D341Med (cell line): ENCODE measurements at places on chromosomes 7 and 10.
A peak's percentile ranks its signal among the peaks of the same experiment; 100 is the strongest.

DNA sequence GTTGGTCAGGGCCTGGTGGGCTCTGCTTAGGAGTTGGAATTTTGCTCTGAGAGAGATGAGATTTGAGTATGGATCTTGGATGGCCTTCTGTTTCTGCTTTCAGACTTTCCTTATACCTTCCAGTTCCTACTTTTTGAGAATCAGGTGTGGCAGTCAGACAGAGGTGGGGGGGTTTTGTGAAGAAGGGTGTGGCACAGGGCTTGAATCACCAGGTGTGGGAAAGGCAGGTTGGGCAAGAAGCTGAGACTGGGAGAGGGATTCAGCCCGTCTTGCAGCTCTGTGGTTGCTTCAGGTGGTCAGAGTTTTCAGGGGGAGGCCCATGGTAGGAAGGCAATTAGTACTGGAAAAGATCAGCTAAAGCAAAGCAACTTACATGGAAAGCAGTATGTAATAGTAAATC is 340.2 kb downstream of the LRMDA start:
- DNase-seq = no peak

DNA sequence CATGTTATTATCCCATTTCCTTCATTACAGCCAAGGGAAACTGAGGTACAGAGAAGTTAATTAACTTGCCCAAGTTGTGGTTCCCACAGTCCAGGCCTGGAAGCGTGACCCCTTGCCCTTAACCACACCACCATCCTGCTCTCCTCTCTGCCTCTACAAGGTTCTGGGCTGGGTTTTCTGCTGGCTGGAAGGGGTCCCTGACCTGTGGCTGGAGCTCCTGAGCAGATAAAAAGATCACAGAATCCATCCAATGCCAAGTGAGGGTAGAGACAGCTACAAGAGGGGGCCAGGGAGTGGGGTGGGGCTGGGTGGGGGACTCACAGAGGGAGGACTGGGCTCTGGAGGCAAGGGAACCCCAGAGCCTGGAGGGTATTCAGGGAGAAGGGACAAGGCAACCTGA is 9.7 kb downstream of the ASB10 start:
- no peak for DNase-seq

DNA sequence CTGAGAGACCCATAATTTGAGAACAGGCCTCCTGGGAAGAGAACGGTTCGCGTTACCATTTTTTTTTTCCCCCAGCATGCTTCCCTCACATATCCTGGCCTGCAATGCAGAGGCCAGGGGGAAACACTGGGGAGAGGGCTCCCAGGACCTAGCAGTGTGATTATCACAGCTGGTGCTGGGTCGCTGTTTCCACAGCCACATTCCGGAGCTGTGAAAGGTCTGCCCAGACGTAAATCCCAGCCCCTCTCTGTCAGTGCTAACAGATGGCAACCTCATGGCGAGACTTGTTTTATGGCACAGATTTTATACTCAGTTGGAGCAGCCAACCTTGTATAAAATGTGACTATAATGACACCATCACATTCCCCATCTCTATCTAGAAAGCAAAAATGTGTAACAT is 150.5 kb downstream of the PLXDC2 start:
- DNase-seq = peak; percentile 58

DNA sequence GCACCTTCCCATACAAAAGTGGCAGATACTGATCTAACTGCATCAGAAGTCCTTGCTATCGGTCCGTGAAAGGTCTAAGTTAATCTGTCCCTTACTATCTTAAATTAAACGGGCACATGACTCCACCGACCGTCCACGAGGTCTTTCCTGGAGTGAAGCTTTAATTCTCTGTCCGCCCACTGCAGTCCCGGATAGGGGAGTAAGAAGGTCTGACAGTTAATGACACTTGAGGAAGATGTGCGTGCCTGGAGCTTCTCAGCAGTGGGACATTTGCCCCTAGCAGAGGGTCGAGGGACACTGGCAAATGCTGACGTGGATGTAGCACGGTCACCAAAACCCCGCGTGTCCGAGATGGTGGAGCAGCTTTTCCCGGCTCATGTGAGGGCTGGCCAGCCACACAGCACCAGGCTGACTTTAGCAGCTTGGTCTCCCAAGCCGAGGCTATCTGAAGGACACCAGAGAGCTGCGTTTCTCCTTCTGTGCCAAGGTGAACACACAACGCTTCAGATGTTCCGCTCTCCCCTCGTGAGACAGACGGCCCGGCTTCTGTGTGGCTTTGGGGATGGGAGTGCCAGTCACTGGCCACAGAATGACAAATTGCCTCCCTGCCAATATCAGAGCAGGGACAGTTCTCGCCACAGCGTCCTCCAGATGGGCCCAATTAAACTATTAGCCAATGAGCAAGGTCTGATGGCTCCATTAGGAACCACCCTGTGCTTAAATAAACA is 86.6 kb downstream of the ADARB2 start:
- DNase-seq = no peak

DNA sequence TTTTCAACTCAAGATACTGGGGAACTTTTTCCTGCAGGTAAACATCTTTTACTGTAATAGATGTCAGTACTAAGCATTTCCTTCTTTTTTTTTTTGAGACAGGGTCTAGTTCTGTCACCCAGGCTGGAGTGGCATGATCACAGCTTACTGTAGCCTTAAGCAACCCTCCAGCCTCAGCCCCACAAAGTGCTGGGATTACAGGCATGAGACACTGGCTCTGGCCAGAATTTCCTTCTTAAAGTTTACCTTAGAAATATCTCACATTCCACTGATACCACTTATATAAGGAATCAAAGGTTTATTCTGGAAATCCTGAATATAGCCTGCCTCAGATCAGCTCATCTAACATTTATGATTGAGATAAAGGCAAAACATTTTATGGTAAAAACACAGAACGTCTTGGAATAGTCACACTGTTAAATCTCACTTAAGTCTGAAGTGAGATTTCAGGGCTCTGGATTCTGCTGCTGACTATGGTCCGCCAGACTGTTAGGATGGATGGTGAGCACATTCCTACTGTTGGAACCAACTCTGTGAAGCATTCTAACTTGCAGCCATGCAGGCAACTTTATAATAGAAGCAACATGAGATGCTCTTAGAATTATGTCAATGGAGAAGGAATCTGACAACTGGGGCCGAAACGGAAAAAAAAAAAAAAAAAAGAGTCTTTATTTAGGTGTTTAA is 151.9 kb downstream of the ZMYND11 start:
- no peak for DNase-seq

GRCh38 chr10:88840881-88841280 is 10.8 kb downstream of the ANKRD22 start:
- DNase-seq = no peak

DNA sequence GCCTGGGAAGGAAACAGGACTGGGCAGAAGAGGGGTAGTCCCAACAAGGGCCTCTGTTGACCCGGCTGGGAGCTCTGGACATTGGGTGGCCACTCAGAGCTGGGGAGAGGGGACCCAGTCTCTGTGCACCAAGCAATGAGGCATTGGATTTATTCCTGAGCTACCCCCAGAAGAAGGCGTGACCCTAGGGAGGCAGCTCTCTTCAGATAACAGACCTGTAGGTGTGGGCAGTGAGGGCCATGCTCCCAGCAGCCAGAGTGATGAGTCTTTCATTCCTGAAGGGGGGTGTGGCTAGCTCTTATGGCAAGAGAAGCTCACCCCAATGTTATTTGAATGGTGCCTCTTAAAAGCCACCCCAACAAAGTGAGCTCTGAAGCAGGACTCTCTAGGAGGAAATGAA is 20.4 kb downstream of the TEX36 start:
- no peak for DNase-seq

GRCh38 chr10:73876971-73877370 is 2.6 kb upstream of the CAMK2G start:
- DNase-seq = no peak

DNA sequence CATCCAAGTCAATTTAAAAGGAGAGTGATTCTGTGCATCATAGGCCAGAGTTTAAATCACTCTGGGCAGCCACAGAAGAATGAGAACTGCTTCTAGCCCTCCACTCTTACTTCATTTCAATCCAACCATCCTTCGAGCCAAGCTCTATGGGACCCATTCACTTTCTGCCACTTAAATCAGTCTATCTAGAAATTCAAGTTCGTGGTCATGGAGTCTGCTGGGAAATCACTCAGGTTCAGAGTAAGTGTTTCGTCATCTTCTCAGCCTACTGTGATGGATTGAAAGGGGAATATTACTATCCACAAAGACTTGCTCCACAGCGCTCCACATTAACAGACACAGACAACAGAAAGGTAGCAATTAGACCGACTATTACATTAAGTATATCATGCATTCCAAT is 4.6 kb downstream of the DCLRE1C start:
- no peak for DNase-seq

DNA sequence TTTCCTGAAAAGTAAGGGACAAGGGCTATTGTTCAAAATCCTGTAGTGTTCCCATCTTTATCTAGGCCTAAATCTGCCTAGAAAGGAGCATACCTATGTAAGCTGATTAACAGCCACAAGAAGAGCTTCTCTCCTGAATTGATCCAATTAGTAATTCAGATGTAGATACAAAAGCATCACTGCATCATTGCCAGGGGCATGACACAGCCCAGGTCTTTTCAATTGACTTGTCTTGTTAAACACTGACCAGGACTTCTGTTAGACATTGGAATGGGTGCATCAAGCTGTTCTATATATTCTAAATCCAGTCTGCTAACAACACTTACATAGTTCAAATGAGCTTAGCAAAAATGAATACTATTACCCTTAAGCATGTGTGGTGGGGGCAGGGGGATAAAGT is 589.2 kb downstream of the INHBA start:
- DNase-seq = no peak

DNA sequence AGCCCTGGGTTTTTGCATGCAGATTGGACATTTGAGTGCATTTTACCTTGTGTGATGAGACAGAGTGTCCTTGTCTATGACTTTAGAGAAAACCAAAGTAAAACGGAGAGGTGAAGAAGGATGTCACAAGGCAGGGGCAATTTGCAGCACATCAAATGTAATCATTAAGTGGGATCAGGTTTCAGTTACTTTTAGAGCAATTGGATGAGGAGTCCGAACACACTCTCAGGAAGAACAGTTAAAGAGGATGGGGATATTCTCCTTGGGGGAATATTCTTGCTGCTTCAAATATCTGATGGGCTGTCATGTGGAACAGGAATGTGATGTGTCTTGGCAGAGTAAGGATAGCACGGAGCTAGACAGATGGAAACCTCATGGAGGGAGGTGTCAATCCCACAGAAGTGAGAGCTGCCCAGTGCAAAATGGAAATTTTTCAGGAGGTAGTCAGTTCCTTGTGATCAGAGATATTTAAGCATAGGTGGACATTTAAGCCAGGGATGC is 757 bp downstream of the RAB19 start:
- no peak for DNase-seq

GRCh38 chr10:73762915-73763314 is 18.7 kb downstream of the SEC24C start:
- no peak for DNase-seq

DNA sequence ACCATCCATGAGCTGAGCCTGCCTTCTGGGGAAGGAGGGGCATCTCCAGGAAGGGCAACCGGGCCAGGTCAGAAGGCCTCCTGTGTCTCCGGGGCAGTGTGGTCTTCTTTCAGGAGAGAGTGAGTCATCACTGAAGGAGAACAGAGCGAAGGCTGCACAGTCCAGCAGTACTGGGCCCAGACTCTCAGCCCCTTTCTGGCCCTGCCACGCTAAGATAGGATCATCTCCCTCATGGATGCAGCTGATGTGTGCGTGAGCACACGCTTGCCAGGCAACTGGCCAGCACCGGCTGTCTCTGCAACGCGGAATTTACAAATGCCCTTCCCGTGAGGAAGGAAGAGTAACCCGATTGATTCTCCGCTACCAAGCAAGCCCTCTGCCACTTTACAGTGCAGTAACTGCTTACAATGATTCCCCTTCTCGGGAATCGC is 328.2 kb downstream of the TNS3 start:
- no peak for DNase-seq

DNA sequence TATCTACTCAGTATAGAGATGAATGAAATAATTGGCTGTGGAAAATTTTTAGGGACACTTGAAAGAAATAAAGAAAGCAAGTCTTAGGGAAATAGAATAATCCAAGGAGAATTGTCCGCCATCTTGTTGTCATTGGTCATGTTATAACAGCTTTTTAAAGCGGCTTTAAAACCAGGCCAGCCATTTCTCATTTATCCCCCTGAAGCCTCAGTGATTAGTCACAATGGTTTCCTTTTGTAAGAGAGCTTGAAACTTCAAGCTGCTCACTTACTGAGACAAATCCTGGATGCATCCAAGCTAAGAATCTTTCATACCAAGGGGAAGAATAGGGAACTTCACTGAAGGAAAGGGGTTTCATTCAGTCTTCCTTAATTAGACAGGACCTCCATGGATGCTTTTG is 67.9 kb downstream of the SGCE start:
- DNase-seq = no peak

GRCh38 chr7:152911922-152912321 is 152.4 kb downstream of the ACTR3B start:
- no peak for DNase-seq

GRCh38 chr7:122768827-122769226 is 66.1 kb upstream of the RNF148 start:
- no peak for DNase-seq

DNA sequence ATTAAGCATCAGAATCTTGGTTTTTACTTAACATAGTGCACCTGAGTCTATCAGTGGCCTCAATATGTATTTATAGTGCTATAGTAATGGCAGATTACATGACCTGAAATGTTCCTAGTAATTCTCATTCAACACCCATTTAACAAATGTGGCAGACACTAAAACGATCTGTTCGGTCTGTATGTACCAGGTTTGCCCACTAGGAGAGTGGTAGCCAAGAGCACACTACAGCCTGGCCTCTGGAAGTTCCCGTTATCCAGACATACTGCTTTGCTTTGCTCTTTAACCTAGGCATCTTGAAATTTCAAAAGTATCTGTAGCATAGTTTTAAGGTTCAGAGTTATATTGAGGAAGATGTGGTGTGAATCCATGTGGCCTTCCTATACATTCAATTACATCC is 395.7 kb upstream of the NRG3 start:
- no peak for DNase-seq

DNA sequence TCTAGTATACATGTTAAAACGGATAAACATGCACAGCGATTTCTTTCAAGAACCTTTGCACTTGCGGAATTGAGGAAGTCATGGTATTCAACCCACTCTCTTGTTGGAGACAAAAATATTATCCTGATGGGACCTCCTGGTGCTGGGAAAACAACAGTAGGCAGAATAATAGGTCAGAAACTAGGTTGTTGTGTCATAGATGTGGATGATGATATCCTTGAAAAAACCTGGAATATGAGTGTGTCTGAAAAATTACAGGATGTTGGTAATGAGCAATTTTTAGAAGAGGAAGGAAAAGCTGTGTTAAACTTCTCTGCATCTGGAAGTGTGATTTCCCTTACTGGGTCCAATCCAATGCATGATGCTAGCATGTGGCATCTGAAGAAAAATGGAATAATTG is 6.9 kb downstream of the THNSL1 start:
- no peak for DNase-seq

DNA sequence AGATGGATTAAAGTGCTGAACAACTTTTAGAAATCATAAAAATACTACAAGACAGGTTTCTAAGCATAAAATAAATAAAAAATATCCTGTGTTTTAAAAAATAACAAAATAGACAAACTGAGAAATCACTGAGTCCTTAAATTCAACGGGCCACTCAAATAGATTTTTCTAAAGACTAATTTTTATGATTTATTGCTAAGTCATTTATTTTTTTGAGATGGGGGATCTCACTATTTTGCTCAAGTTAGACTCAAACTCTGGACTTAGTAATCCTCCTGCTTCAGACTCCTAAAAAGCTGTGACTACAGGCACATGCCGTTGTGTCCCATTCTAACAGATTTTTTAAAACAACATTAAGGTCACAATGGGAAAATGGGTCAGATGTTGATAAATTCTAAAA is 121.0 kb upstream of the THSD7A start:
- no peak for DNase-seq
